Esophagus squamous epithelium (tissue), 5 donors: ENCODE measurements at places on chromosomes 7 and 10.

- no peak for DNase-seq
Observed at GRCh38 chr10:86413046-86413728, 46.6 kb upstream of the GRID1 start.

- DNase-seq: no peak
Observed at GRCh38 chr10:17157024-17157423, 27.4 kb upstream of the CUBN start.

- no peak for DNase-seq
Observed at GRCh38 chr7:1422512-1423263, 36.6 kb downstream of the MICALL2 start.

GRCh38 chr7:82413237-82413636, 30.3 kb downstream of the CACNA2D1 start:
- no peak for DNase-seq

DNA sequence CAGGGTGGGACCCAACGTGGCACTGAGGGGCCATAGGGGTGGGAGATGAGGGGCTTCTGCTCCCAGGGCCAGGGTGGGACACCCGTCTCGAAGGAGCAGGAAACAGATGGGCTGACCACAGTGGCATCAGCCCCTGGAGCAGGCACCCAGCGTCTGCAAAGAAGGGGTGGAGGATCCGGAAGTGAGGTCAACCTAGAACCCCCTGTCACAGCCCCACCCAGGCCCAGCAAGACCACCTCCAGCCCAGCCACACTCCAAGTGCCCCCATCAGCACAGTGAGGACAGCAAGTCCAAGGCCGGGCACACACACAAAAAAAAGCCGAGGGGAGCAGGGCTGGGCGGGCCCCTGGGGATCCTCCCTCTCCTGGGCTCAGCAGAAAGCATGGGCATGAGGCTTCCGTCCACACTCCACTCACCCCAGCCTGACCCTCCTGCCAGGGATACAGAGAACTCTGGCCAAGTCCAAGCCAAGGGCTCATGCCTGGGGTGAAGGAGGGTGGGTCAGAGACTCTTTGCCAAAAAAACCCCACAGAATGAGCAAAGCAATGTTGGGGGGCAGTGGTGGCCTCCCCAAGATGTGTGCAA, 111.0 kb downstream of the FOXL3 start:
- DNase-seq: no peak

GRCh38 chr7:78326876-78327275, 528.3 kb downstream of the PHTF2 start:
- DNase-seq: no peak

DNA sequence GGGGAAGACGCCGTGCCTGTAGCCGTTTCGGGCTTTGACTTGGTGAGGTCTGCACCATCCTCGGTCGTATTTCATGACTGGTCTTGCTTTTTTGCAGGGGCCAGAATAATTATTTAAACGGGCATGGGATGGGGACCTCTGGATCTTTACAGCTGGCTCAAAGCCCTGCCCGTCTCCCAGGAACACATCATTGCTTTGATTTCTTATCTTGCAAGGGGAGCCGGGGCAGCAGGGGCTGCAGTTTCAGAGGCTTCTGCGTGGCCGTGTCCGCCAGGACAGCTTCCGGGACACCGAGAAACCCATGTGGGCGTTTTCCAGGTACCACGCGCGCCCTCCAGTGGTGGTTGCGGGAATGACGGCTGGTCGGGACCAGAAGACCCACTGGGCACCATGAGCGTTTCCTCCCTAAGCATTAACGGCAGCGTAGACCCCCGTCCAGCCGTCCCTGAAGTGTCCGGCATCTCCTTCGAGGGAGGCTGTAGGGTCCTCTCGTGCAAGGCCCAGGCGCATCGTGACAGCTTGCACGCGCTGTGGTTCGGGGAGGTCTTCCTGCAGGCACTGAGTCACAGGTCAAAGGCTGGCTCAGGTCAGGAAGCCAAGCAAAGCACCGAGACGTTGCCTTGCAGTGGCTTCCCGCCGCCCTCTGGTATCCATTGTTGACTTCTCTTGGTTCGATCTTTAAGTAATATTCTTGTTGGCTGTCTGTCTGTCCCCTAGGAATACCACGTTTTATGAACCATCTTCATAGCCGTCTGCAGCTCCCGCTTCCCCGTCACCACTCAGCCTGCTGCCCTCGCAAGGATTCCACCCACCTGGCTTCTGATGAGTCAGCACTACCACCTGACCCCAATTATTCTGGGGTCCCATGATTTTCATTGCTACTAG, 16.2 kb upstream of the ZFAND2A start:
- peak; percentile 31 for DNase-seq

DNA sequence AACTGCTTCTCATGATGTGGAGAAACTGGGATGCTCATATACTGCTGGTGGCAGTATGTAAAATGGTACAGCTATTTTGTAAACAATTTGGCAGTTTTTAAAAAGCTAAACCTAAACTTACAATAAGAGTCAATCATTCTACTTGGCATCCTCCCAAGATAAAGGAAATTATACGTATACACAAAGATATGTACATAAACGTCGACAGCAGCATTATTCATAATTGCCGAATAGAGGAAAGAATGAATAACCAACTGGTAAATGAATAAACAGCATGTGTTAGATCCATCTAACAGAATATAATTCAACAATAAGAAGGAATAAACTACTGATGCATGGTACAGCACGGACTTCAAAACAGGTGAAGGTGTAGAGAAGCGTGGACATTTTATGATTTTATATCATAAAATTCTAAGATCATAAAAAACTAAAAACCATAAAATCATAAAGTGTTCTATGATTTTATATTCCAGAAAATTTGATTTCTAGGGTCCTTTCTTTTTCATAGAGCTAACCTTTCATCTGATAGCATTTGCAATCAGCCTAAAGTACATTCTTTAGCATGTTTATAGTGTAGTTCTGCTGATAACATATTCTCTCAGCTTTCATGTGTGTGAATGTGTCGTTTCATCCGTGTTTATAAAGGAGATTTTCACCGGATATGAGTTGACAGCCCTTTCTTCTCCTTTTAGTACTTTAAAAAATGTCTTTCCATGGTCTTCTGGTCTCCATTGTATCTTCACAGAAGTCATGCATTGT, 261.5 kb downstream of the DIP2C start:
- no peak for DNase-seq

- no peak for DNase-seq
Observed at GRCh38 chr7:32204361-32205018, 134.3 kb upstream of the PDE1C start.

GRCh38 chr7:97580205-97580604, 151.7 kb upstream of the TAC1 start:
- DNase-seq: no peak

DNA sequence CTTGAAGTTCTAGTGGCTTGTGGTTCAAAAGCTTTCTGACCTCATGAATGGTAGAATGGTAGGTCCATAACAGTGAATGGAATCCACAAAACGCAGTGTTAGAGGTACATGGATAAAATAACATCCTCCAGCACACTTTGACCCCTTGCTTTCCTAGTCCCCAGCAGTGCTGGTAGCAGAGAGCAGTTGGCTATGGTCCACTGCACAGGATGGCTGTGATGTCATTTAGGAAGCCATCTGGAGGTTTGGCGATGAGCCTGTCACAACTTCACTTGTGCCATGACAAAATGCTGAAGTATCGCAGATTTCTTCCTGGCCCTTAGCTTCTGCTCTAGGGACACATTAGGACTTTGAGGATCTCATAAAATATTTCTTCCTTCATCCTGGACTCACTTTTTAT, 300.0 kb upstream of the FZD8 start:
- no peak for DNase-seq
